ENCODE measurements at places on chromosomes 1 and 21.

DNA sequence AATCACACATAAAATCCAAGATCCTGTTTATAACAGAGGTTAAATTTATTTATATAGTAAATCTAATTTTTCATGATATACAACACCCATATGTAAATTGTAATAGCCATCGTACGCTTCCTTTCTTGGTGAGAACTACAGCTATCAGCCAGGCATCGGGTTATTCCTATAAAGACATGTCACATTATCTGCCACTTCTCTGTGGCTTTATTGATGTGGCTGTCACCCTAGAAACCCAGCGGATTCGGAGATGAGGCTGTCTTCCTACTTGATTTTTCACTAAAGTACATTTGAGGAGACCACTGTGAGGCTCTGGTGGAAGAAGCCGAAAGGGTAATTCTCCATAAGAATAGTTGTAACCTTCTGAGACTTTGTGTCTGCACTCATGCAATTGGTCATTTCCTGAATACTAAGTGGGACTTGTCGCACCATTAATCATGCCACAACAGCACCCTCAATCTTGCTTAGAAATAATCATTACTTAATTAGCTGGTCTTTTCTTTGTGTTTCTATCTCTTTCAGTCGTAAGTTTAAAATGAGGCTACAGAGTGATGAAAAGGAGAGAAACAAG lies 106.0 kb downstream of the NTNG1 start:
- no peak for DNase-seq

DNA sequence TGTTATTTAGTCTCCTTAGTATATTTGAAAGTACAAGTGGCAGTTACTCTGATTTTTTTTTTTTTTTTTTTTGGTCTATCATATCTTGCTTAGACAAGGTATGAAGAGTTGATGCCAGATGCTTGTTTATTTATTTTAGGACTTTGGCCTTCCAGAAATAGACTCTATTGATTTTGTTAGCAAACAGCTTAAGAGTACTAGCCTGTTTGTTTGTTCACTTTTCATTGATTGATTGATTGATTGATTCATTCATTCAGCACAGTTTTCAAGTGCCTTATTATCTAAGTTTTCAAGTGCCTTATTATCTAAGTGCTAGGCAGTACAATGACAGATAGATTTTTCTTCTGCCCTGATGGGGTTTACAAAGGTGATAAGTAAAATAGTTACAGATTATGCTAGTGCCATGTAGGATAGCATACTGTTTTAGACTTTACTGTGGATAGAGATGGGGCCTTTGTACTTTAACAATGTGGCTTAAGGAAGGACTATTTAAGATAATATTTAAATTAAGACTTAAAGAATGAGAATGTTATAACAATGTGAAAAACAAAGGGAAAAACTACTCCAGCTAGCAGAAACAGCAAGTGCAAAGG lies 50.5 kb downstream of the MTF2 start:
- DNase-seq, result no peak

GRCh38 chr1:205492774-205493173 lies 11.7 kb upstream of the CDK18 start:
- no peak for DNase-seq

- no peak for DNase-seq
These were observed 26.7 kb downstream of the SLC2A1 start for GRCh38 chr1:42931911-42932422.

DNA sequence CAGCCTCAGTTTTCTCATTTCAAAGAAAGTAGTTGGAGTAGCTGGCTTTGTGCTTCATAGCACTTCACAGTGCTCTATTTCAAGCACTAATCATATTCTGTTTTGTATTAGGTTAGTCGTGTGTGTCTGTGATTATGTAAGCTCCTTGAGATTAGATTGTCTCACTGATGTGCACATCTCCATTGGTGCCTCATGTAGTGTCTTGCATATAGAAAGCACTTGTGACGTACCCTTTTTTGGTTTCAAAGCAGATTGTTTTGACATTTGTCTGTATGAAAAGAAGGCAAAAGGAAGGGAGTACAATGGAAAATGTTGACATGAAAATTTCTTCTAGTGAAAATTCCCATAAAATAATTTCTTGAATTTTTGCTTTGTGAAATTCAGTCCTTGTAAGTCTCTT lies 13.9 kb downstream of the BTBD8 start:
- DNase-seq, result no peak

DNA sequence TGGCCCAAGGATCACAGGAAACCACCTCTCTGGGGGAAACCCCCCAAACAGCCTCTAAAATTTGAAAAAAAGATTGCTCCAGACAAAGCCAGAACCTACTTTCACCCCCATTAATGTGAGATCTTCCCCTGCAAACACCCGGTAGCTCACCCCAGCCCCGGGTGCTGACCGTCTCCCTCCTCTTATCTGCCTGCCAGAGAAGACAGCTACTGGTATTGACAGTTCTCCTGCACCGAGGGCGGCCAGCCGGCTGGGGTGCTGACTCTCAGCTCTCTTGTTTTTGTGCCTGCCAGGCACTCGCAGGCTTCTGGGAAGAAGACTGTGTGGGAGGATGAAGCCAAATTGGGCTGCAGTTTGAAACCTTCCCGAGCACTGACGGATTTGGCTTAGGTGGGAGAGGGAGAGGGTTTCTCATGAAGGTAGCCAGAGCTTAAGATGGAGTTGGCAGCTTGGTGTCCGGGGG lies 48.2 kb downstream of the RASSF5 start:
- peak; percentile 46 for DNase-seq

DNA sequence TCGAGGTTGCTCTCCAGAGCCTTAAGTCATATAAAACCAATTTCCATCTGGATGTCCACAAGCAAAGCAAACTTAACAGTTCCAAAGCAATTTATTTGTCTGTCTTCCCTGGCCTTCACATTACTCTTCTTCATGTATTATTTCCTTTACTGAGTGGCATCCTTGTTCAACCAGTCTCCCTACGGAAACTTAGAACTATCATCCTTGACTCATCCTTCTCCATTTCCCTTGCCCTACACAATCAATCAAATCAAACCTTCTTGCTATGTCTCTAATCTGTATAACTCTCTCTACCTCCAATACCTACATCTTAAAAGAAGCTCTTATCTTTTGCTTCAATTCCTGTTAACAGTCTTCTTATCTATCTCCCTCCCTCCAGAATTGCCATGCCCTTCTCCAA lies 25.4 kb downstream of the EGLN1 start:
- DNase-seq, result no peak

GRCh38 chr1:63678200-63678599 lies 85.0 kb downstream of the PGM1 start:
- DNase-seq, result no peak

DNA sequence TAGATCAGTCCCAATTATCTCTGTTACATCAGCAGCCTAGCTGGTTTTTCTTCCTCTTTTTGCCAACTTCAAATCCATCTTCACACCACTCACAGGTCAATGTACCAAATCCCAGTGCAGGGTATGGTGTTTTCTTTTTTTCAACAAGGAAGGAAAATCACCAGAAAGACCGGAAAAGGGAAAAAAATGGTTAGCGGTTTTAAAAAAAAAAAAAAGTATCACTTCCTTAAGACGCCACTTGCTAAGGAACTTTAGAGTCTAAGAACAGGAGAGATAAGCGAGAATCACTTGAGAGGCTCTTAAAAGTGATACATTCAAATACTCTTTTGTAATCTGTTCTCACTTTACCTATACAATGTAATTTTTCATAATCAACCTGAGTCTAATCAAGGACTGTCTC lies 3.1 kb upstream of the OR10J1 start:
- no peak for DNase-seq

GRCh38 chr1:17215545-17215890 lies 10.6 kb downstream of the PADI1 start:
- DNase-seq, result peak; percentile 35

DNA sequence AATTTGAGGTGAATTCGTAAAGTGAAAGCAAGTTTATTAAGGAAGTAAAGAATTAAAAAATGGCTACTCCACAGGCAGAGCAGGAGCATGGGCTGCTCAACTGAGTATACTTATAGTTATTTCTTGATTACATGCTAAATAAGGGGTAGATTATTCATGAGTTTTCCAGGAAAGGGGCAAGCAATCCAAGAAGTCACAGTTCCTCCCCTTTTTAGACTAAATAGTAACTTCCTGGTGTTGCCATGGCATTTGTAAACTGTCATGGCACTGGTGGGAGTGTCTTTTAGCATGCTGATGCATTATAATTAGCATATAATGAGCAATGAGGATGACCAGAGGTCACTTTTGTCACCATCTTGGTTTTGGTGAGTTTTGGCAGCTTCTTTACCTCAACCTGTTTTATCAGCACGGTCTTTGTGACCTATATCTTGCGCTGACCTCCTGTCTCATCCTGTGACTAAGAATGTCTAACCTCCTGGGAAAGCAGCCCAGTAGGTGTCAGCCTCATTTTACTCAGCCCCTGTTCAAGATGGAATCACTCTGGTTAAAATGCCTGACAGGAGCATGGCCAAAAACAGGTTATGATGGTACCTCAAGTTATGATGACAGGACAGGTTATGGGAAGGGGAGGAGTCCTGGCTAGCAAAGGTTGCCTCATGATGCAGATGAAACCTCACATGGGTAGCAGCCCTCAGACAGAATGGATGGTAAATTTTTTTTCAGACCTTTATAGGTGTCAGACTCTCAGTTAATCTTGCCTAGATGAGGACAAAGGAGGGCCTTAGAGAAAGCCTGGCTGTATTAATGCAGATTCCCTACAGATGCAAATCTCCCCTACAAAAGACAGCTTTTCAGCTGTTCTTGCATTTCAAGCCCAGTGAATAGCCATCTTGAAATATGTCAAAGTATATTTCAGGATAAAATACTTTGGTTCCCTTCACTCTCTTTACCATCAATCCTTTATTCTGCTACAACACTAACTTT lies 49.7 kb downstream of the SIPA1L2 start:
- no peak for DNase-seq

- no peak for DNase-seq
These were observed 376.7 kb downstream of the S1PR1 start for GRCh38 chr1:101613546-101613945.

- DNase-seq, result peak; percentile 7
These were observed 259.2 kb downstream of the GREM2 start for GRCh38 chr1:240352769-240353168.

DNA sequence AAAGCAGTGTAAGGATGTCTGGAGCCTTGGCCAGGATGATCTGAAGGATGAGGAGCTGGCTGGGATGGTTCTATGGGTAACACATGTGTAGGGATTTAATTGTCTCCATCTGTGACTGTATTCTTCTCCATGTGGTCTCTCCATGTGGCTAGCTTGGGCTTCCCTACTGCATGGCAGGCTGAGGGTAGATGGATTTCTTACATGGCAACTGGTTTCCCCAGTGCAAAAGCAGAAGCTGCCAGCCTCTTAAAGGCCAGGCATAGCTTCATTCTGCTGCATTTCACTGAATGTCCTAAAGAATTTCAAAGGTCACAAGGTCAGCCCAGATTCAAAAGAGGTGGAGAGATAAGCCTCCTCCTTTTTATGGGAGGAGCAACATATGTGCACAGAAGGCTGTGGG lies 61.7 kb downstream of the XCL2 start:
- no peak for DNase-seq

DNA sequence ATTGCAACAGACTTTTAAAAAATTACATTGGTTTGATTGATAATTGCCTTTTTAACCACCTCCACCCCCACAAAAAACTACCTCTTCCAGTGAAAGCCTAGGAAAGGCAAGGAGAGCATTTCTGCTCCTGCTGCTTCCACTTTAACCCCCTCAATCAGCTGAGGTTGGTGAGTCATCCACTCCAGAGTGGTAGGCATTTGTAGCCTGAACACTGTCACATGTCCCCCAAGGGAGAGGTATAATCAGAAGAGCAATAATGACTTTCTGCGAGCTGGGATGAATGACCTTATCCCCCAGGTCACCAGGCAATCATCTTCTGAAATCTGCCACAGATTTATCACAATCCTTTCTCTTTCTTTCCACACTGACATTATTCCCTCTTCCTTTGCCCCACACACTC lies 126.6 kb upstream of the CAMK1G start:
- no peak for DNase-seq

- DNase-seq, result no peak
These were observed 35.9 kb downstream of the COL18A1 start for GRCh38 chr21:45440736-45441350.

DNA sequence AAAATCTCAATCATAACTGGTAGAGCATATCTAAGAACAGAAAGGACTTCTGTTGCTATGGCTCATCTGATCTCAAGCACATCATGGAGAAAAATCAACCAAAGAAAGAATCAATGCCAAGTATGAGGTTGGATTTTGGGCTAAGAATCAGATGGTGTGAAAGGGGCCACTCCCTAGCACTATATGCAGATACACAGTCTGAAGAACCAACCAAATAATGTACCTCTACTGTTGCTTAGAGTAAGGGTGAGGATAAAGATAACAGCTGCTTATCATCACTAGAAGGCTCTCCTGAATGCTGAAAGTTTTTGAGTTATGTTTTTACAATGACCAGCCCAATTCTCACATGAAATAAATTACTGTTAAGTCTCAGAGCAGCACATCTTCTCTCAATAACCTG lies 35.6 kb downstream of the ST7L start:
- DNase-seq, result no peak

GRCh38 chr1:24284156-24284471 lies 35.0 kb upstream of the GRHL3 start:
- no peak for DNase-seq

DNA sequence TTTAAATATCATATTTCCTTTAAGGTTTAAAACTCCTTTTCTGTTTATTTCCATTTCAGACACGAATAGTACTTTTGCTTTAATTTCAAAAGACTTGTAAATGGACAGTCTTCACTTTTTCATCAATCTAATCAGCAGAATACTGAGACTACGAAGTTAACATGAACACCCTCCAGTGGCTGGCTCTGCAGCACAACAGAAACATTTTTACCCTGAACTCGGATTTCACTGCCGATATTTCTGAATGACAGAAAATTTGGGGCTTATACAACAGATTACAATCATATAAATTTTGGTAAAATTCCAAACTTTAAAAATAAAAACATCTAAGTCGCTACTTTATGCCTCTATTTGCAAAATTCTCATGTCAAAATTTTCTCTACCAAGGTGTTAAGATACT lies 86.2 kb downstream of the AKT3 start:
- DNase-seq, result no peak

DNA sequence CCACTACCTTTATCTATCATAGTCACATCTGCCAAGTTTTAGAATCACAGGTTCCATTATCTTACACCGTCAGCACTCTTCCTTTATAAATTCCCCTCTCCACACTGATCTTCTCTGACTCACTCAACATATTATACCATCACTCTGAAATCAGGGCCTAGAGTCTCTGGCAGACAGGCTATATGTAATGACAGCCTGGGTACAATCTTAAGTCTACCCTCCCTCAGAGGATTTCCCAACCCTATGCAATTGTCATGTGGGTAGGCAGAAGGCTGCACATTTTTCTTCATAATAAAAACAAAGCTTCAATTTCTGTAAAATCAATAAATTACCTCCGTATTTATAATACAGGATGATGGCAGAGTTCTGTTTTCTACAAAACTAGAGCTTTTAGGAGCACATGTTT lies 138.0 kb downstream of the RERE start:
- DNase-seq, result no peak

DNA sequence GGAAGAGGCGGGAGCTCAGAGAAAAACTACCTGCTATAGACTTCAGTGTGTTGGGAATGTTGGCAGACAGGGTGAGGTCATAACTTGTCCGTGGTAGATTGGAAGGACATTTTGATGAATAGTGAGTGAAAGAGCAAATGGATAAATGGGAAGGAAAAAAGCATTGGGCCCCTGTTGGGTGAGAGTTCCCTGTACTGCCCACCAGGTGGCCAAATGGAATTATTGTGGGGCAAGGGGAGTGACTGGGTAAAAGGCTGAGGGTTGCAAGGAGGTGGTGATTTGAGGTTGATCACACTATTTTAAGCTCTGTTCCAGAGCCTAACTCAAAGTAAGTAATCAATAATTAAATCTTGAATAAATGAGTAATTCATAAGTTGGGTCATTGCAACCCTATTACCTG lies 60.4 kb downstream of the MRPS6 start:
- DNase-seq, result no peak
